Motor neuron (in vitro differentiated cells): ENCODE measurements at places on chromosomes 3 and 15. TPM values are rescaled to one million over a fixed set of nuclear protein-coding genes. Genes with fewer than 3 reads are reported as not detected.

DNA sequence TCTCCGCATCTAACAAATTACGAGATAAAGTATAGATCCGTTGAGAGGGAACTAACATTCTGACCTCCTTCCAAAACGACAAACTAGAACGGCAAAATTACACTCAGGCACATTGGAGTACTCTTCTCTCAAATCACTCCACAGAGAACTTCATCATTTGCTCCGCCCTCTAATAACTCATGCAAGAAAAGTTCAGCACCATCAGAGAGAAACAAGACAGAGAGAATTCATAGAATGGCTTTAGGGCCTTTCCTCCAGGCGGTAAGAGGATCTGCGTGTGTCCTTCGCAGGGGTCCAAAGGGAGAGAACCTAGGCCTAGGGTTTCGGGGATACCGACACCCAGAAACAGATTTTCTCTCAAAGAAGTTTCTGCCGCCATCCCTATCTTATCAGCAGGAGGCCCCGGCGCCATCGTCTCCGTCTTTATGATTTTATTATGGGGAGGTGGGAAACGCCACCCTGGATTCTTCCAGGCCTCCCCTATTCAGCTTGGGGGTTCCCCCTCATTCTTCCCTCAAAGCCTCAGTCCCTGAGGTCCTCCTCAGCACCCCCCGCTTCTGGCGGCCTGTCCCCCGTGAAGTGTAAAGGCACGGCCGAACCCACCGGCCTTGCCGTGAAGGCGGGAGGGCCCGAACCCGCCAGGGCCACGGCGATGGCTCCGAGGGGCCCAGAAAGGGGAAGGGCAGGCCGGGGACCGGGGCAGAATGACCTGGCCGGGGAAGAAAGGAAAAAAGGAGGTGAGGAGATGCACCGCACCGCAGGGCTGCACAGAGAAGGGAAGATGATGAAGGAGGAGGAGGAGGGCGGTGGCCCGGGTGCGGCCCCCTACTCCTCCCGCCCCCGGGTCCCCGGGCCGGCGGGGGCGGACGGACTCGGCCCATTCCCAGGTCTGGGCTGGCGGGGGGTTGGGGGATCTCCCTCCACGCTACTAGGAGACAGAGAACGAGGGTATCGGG is 768 bp downstream of the UBXN7 start:
- ATAC-seq, result peak; percentile 31

DNA sequence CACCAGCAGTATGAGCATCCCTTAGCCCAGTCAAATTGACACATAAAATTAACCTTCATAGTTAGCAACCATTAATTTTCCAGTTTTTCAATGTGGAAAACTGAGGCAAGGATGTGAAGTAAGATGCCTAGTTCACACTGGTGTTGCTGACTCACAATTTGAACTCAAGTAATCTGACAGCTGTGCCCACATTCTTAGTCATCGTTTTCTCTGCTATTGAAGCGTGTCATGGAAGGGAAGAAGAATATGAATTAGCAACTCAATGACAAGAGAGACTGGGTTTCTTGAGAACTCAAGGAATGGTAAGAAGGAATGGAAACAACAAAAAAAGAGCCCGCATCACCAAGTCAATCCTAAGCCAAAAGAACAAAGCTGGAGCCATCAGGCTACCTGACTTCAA is 261.4 kb downstream of the EPHA3 start:
- no peak for ATAC-seq

DNA sequence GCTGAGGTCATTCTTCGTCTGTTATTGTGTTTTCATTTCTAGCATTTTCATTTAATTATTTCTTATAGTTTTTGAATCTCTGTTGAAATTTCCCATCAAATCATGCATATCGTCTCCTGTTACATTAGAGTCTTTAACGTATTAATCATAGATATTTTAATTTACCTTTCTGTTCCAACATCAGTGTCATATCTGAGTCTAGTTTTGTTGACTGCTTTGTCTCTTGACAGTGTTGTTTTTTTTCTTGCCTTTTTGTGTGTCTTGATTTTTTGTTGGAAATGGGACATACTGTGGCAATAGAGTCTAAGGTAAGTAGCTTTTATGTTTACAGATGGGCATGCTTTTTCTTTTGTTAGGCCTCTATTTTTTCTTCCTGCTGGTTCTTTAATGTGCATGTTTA is 286.8 kb upstream of the THRB start:
- no peak for ATAC-seq

GRCh38 chr3:46693892-46694226 is 380 bp upstream of the ALS2CL start:
- ATAC-seq, result no peak

GRCh38 chr3:151305060-151305774 is 11.4 kb downstream of the GPR87 start:
- peak; percentile 94 for ATAC-seq

DNA sequence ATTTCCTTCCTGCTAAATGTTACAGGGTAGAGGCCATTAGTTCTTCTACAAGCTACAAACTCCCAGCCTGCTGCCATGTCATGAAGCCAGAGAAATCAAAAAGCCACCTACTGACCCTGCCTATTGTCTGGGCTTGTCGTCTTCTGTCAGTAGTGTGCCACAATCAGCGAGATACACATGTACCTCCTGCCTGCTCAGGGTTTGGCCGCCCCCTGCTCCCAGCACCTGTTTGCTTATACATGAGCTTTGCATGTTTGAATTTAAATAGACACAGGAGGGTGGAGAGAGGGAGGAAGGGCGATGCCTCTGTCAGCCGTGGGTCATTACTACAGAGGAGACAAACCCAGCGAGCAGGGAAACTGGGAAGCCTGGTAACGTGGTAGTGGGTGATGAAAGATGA is 106.1 kb downstream of the ROBO2 start:
- ATAC-seq, result peak; percentile 68

DNA sequence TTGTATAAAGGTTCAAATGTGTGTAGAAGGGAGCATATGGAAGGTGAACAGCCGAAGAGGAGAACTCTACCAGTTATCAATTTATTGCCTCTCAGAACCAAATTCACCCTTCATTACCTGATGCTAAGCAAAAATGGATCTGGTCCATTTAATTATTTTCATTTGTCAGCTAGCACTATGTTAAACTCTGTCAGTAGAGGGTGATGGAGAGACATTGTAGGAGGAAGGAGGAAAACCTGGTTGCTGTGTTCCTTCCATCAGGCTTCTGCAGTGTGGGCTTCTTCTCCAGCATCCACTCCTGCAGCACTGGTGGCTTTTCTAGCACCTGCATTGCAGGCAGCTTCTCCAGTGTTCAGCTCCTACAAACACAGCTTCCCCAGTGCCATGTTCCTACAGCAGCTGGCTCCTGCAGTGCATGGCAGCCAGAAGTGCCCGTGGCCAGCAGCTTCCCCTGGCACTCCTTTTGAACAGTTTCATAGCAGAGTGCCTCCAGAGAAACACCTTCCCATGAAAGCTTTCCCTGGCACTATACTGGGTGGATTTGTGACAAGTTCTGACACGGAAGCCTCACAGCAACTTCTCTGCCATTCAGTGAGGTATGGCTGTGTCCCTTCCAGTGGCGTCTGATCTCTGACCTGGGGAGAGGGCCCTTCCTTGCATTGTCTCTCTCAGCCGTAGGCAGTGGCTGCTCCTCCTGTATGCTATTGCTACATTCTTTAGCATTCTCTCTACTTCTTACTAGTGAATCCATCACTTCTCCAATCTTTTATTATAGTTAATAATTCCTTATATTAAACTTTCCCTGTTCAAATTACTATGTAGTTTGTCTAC is 14.6 kb upstream of the IL17RD start:
- peak; percentile 75 for ATAC-seq

DNA sequence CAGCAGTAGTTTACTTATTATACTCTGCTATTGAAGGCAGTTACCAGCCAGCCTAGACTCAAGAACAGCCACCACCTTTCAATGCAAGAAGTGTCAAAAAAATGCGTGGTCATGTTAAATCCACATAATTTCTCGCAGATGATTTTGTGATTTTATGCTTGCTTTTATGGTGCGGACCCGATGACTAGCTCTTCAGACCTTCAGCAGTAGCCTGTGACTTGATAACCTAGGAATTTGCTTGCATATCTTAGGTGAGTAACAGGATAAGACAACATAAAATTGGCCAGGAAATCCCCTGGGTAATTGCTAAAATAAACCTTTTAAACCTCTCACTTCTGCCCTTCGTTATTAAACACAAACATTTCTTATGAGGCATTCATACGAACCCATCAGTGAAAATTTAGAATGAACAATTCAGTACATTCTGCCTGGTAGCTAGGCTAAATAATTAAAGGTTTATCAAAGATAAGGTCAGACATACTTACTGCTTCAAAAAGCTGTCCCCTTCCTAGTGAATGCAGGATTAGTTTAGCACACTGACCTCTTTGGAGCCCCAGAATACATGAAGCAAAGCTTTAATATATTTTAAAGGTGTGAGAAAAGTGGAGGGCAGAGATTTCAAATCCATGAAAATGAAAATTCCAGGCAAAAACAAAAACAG is 798.8 kb downstream of the OTOL1 start:
- no peak for ATAC-seq

DNA sequence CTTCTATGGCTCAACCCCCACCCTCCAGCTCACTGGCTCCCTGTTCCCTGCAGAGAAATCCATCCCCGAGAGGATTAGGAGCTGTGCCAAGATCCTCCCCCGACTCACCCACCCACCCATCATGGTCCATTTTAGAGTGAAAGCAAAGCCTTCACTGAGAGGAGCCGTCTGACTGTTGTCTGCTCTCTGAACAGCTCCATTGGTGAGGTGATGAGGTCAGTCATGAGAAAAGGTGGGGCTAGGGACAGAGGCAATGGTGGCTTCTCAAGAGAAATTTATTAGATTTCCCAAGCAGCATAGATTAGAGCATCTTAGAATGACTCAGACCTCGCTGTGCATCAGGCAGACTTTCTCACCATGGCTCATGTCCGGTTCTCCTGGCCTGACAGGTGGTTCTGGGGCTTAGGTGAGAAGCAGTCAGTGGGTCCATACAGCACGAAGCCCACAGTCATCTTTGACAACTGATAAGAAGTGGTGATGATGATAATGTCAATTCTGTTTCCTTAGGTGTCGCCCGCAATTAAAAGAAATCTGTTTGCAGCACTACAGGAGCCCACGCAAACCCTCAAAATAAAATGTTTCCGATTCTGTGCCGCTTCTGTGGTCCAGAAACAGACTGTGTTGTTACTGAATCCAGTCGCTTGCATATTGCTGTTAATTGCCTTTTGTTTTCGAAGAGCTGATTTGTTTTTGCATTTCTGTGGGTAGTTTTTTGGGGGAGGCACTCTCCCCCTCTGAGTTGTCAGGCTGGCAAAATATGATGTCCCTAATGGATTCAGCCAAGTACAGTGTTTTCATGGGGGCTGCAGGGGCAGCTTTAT is 24.8 kb upstream of the RHO start:
- ATAC-seq, result peak; percentile 96

GRCh38 chr15:89829161-89829560 is 14.5 kb upstream of the ANPEP start:
- no peak for ATAC-seq

GRCh38 chr15:90790561-90790960 is 73.4 kb downstream of the BLM start:
- ATAC-seq, result no peak

EXD1 gene
- total RNA-seq, result 0.14 TPM in 1 of 2 replicates, not detected in the other

DCLK3 gene
- total RNA-seq, result 0.87 and 0.92 TPM in 2 replicates

GRM2 gene
- total RNA-seq, result 21.2 and 22.1 TPM in 2 replicates

TRPM1 gene
- 0.62 and 0.68 TPM in 2 replicates for total RNA-seq
